ENCODE measurements at places on chromosomes 7 and 10.

DNA sequence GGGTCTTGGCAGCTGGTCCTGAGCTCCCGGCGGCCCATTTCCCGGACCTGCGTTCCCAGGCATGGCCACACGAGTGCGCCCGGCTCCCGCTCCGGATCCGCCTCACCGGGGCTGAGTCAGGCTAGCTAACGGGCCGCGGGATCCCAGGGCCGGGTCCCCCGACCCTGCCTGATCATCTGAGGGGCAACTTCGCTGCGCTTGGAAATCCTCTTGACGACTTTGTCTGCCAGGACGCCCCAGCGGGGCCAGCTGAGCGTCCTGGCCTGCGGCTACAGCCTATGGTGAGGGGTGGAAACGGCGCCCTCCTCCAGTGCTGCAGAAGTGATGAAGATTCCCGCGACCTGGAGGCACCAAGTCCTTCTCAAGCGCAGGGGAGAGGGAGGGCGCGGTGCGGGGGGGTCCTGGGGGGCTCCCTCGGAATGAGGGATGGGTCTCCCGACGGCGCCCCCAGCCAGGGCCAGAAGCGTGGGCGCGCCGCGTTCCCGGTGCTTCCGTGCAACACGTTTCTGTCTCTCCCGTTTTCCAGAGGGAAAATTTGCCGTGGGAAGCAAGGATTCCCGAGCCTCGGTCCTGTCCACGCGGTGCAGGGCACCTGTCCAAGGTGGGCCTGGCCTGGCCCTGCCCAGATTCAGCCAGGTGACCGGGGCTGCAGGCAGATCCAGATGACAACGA lies 212.4 kb downstream of the CCSER2 start:
- DNase-seq, result no peak

- DNase-seq, result no peak
Observed at GRCh38 chr10:46253076-46254006, 33.5 kb upstream of the ANTXRL start.

DNA sequence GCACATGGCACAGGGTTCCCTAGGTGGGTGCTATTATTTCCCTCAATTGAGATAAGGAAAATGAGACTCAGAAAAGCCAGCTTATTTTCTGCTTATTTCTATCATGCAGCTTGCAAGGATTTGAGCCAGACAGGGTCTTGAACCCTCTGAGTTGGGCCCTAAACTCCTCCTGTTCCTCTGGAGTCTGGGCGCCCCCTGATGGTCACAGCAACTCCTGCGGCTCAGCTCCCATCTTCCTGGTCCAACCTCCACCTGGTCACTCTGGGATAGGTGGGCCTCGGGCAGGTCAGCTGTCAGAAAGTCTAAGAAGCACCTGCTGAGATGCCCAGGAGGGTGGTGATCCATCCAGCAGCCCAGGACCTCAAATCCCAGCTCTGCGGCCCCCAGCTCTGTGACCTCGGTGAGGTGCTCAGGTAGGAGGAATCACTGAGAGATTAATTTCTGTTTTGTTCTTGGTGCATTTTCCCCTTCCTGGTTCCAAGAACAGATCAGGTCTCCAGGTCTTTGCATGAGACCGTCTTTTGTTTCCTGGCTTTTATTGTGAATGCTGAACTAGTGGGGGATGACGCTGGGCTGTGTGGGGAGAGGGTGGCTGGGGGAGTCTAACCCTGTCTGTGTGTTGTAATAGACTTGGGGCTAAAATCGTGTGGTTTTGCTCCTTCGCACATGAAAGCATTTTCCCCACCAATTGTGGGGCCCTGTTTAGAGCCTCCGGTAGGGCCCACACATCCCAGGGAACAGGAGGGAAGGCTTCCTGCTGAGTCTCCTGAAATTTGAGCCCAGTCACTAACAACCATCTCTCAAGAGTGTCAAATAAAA lies 32.8 kb downstream of the TMEM130 start:
- DNase-seq, result no peak

DNA sequence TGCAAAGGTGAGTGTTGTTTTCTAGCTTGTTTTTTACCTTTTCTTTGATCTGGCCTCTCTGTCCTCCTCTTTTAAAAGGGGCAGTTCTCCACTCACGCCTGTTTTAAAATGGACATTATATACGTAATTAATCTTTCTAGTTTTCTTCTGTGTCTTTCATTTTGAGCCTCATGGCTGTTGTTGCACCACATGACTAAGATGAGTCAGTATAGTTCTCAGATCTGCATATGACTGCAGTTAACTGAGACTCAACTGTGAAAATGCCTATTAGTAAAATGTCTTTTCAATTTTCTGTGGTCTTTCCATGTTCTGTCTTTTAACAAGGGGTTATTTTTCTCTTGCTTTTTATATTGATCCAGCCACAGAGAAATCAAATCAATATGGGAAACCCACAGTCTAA lies 296.1 kb downstream of the CDK14 start:
- no peak for DNase-seq

- peak; percentile 40 for DNase-seq
Observed at GRCh38 chr10:105063796-105064195, 422.7 kb downstream of the SORCS3 start.

DNA sequence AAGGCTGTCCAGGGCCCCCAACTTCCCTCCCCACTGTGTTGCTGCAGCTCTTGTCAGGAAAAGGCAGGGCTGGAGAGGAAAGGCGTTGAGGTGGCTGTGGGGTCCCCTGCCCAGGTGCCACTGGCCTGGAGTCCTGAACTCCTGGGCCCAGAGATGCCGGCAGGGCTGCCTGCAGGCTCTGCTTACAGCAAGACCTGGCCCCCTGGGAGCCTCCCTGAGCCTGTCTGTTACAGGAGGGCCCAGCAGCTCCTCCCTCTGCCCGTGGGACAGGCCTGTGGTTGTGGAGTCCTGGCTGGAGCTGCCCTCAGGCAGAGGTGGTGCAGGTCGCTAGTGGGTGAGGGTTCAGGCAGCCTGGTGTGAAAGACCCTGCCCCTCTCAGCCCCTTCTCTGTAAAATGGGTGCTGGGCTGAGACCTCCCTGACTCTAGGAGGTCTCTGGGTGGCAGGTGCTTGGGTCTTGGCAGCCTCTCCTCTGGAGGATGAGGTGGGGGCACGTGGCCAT lies 9.9 kb downstream of the ANTXRL start:
- no peak for DNase-seq

DNA sequence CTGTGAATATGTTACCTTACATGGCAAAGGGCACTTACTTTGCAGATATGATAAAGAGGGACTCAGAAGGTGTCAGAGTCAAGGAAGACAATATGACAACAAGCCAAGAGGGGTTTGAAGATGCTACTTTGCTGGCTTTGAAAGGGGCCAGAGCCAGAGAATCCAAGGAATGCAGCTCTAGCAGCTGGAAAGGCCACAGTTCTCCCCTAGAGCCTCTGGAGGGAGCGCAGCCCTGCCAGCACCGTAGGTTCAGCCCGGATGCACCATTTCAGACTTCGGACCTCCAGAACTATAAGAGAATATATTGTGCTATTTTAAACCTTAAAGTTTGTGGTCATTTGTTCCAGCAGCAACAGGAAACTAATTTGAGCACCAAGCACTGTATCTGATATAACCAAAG lies 32.9 kb upstream of the WDR11 start:
- DNase-seq, result no peak

GRCh38 chr7:154794147-154794780 lies 208.7 kb downstream of the PAXIP1 start:
- no peak for DNase-seq

DNA sequence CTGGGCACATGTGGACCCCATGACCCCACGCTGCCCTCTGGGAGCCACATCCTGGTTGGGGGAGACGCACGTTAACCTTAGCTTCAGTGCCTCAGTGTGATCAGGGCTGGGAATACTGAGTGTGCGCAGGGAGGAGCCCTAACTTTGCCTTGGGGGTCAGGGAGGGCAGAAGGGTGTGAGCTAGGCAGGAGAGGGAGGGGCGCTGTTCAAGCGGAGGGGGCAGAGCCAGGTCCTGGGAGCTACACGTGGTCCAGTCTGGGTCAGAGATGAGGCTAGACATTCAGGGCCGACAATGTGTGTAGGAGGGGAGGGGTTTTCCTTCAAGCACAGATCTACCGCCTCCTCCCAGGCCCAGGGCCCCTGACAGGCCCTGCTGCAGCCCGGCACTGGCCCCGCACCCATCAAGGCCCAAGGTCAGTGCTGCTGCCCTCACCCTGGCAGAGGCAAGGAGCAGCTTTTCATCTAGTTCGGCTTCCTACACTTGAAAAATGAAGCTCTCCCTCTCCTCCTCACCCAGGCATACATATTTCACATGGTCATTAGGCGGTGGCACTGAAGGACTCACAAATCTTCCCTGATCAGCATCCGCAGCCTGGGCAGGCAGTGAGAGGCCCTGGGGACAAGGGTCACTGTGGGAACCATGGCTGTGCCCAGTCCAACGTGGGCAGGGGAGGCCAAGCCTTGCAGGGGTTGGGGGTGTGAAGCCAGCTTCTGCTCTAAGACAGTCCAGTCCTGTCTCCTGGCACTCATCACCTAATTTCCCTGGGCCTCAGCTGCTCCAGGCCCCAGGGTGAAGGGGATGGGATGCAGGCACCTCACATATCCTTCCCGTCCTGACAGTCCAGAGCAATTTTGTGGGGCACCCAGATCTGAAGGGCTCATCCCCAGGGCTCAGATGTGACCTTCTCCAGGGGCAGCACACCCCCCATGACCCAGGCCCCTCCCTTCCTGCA lies 47.3 kb downstream of the C10orf105 start:
- no peak for DNase-seq

GRCh38 chr7:153023194-153023592 lies 263.6 kb downstream of the ACTR3B start:
- DNase-seq, result no peak

DNA sequence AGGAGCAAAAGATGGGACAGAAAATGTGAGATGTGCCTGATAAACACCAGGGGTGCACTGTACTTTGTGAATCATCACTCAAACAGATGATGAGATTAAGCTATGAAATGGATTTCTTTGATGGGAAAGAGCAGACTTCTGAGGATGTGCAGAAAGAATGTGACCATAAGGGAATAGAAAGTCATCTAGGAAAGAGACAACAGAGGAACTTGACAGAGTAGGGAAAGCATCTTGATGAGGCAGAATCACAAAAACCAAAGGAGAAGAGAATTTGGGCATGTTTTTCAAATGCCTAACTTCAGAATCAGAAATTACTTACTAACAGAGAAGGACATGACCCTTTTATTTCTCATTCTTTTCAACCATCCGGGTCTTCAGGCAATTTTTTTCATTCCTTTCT lies 82.4 kb upstream of the LRRTM3 start:
- peak; percentile 31 for DNase-seq

GRCh38 chr10:29554660-29555059 lies 80.1 kb downstream of the SVIL start:
- DNase-seq, result no peak

DNA sequence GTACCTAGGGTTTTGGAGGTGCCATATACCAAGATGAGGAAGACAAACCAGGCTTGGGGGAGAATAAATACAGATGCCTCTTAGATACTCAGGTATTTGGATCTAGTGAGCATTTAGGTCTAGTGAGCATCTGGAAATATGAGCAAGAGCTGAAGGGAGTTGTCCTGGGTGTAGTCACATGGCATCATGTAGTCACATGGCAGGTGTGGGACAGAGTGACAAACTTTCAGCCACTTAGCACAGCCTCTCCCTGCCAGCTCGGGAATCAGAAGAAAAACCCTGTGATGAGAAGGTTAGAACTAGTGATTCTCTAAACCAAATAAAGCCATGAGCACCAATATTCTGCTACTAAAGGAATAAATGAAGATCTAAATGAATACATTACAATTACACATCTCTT lies 24.3 kb downstream of the RGR start:
- no peak for DNase-seq

- DNase-seq, result peak; percentile 46
Observed at GRCh38 chr7:139526578-139527544, 3.4 kb downstream of the CLEC2L start.

- DNase-seq, result no peak
Observed at GRCh38 chr7:155002411-155003091, 373 bp downstream of the PAXIP1 start.

DNA sequence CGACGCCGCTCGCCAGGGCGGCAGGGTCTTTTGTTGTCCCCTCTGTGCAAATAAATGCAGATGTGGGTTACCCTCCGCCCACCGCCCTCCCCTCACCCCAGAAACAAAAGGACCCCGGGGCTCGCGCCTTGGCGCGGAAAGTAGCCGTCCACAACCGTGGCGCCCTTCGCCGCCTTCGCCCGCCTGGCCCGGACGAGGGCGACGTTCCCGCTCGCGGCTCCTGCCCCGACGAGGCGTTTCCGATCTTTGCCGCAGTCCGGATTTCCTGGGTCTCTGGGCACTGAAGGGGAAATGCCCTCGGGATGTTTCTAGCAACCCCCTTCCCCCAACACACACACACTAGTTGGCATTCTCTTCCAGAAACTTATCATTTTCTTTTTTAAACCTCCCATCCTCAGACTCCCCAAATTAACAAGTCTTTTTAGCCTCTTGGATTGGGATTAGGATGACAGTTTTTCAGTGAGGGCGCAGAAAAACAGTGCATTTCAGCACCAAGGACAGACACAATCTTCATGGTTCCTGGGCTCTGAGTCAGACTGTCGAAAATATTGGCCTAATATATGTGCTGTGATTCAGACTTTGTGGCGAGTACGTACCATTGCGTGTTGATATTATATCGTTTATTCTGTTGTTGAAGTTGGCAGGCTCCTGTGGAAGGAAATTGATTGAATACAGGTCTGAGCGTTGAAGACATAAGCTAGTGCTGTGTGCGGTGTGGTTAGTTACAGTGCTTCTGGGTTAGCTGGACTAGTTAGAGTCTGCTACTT lies 771 bp downstream of the PHYHIPL start:
- peak; percentile 59 for DNase-seq

GRCh38 chr7:91710881-91711280 lies 169.6 kb downstream of the MTERF1 start:
- no peak for DNase-seq

DNA sequence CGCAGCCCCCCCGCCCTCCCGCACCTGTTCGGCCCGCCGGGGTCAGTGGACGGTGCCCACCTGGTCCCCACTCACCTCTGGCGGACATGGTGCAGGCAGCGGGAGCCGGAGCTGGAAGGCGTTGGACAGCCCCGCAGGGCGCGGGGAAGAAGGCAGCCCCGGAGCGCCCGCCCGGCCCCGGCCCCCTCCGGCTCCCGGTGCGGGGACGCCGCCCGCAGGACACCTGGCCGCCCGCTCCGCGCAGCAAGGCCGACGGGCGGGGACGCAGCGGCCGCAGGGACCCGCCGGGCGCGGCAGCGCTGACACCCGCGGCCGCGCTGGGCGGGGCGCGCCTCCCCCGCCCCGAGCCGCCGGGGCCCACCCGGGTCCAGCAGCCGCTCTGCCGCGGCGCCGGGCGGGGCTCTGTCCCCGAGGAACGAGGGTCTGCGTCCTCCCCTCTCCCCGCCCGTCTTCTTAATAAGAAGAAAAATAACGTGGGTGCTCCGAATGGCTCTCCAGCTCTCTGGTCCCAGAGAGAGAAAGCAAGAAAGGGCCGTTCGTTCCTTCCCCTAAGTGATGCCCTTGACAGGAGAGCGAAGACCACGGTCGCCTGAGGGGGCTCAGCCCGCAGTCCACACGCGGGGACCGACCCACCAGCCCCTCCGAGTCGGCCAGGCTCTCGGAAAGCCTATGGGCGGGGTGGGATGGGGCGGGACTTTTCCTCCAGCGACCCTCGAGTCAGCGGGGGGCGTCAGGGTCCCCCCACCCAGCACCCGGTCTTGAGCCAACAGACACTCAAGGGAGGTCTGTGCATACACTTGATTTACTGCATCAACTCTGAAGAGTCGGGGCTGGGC lies 53.4 kb upstream of the FHIP2A start:
- no peak for DNase-seq
